Fibroblast of mammary gland (primary cell): ENCODE measurements at places on chromosomes 4 and X.

DNA sequence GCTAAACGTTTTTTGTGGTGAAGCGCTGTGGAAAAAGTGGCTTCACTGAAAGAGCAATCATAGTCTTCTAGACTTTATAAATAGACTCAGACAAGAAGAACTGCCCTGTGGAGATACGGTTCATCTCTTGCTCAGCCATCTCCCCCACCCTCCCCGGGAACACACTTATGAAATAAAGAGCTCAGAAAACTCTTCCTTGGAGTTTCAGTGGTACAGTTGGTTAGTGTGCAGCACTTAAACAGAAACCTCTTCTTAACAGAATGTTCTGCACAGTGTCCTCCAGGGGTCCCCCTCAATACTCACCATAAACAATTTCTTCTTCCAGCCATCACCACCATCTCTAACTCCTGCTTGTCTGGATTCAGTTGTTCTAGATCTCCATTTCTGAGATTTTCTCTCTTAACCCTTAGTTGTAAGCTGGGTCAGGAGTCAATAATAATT lies 313.0 kb downstream of the ARHGAP10 start:
- DNase-seq: no peak

- peak; percentile 5 for DNase-seq
Observed at GRCh38 chr4:139368998-139369397, 66.7 kb upstream of the NDUFC1 start.

DNA sequence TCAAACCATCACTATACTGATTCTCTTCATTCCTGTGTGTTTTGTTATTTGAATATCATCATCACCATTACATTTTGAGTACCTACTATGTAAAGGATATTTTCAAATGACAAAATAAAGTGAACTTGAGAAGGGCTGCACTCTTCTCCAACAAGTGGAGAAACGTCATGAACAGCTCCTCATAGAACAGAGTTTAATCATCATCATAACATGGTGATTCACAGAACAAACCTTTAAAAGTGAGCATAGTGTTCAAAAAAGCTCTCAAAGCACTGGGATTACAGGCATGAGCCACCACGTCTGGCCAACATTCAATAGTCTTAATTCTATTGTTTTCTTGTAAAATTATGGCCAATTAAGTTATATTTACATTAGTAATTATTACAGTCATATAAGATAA lies 993.9 kb downstream of the PDHA2 start:
- DNase-seq: no peak

DNA sequence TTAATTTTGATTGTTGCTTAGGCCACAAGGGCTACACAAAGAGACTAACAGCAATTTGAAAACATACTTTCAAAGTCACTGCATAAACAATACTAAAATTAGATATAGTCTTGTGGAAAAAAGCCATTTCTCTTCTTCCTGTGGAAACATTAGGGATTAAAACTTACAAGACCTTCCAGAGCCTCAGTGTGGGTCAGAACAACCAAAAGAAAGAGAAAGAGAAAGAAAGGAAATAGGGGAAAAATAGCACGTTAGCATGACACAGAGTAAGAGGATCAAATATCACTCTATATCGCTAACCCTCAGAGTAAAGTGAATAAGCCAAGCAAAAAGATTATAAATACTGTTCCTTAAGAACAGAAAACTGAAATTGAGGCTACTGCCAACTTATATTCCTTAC lies 127.8 kb upstream of the DIAPH2 start:
- no peak for DNase-seq

DNA sequence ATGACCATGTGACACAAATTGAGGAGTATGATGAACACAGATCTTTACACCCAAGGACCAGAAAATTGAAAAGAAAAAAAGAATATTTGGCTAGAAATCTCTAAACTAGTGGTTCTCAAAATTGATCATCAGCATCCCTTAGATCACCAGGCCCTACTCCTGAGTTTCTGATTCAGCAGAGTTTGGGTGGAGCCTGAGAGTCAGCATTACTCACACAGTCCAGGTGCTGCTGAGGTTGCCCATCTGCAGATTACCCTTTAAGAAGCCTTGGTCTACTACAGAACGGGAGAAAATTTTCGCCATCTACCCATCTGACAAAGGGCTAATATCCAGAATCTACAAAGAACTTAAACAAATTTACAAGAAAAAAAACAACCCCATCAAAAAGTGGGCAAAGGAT lies 182.8 kb downstream of the MOSPD2 start:
- no peak for DNase-seq

DNA sequence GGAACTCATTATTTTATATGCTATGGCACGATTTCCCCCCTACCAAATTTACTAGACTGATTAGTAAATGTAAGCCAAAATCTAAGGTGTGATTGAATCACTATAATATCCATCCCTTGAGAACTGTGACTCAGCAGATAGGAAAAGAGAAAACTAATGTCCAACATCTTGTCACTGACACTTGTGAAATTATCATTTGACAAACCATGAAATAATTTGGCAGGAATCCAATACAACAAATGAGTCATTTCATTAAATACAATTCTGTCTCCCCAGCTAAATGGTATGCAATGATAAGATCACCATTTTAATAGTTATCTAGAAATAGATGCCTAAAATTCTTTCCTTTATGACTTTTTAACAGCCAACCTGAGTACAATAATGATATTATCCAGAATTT lies 462.3 kb downstream of the DMD start:
- DNase-seq: no peak

DNA sequence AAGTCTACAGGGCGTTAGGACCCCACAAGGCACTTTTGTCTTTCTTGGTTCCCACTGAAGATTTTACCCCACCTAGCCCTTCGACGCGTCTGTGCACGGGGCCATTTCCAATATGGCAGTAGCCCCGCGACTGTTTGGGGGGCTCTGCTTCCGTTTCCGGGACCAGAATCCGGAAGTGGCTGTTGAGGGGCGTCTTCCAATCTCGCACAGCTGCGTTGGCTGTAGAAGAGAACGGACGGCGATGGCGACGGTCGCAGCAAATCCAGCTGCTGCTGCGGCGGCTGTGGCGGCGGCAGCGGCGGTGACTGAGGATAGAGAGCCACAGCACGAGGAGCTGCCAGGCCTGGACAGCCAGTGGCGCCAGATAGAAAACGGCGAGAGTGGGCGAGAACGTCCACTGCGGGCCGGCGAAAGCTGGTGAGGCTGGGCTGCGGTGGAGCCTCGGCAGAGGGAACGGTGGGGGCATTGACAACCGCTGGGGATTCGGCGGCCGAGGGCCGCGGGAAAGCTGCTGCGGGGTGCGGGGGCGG lies at the start of gene USP11:
USP11 (plus strand) TSS at position 207 of the 530 bp plus-strand sequence; CDS start at position 242, 35 bp downstream.
- peak; percentile 34 for DNase-seq

- no peak for DNase-seq
Observed at GRCh38 chrX:49269767-49270248, at the start of gene PPP1R3F. PPP1R3F (plus strand) TSS chrX:49269793; CDS start chrX:49269870, 77 bp downstream.

- peak; percentile 76 for DNase-seq
Observed at GRCh38 chrX:109739625-109740432, 6.8 kb upstream of the ACSL4 start.
